Urinary bladder (tissue), 4 donors: ENCODE measurements at places on chromosomes 4 and X.
A peak's percentile ranks its signal among the peaks of the same experiment; 100 is the strongest.

GRCh38 chr4:152659806-152660205, 20.0 kb downstream of the TMEM154 start:
- DNase-seq: no peak

DNA sequence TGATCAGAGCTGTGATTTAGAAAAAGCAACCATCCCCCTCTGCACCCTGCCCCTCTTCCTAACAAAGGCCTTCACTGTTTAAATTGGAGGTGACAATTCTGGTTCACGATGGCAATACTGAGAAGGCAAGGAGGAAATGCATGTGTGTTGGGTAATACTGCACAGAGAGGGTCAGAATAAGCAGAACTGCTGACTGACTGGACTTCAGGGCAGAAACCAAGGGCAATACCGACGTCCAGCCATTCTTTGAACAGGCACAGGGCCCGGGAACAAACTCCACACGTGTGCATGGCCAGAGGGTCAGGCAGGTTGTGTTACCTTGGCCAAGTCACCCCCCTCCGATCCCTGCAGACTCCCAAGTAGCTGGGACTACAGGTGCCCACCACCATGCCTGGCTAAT, 6.0 kb downstream of the ACSL1 start:
- DNase-seq: no peak

GRCh38 chr4:184798504-184798903, 27.3 kb downstream of the ACSL1 start:
- no peak for DNase-seq

GRCh38 chr4:115293093-115293462, 179.7 kb upstream of the NDST4 start:
- DNase-seq: no peak

- no peak for DNase-seq
Measured at GRCh38 chrX:55127692-55128091, 38.9 kb downstream of the PAGE2 start.

- DNase-seq: no peak
Measured at GRCh38 chr4:4386296-4386735, 586 bp upstream of the NSG1 start.

DNA sequence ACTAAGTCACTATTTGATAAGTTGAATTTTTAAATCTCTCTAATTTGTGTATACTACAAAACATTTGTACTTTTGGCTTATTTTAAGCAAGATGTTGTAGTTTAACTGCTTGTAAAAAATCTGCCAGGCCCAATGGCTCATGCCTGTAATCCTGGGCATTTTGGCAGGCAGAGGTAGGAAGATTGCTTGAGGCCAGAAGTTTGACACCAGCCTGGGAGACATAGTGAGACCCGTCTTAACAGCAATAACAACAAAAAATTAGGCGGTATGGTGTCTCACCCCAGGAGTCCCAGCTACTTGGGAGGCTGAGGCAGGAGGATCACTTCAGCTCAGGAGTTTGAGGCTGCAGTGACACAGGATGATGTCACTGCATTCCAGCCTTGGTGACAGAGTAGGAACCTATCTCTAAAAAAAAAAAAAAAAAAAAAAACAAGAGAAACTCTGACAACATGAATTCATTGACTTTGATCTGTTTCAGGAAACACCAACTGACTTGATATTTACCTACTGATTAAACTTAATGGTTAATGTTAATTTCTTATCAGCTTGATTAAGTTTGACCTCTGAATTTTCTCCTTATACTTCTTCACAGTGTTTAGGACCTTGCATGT, 8.9 kb downstream of the FHIP1A start:
- no peak for DNase-seq

DNA sequence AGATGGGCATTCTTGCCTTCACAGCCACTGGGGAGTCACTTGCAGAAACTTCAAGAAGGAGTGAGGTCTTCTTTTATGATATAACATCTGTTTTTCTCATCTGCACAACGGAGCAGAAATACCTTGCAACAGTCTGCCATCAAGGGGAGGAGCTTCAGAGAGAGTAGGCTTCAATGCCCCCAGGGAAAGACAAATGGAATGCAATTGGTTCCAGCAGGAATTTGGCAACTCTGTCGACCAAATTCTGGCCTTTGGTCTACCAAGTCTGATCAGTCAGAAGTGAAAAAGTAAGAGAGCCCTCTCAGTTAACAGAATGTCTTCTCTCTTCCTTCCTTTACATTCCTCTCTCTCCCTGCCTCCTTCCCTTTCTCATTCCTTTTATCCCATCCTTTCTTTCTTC, 229.3 kb downstream of the IDS start:
- DNase-seq: no peak

GRCh38 chr4:165953181-165953580, 80.1 kb downstream of the TLL1 start:
- no peak for DNase-seq

- DNase-seq: no peak
Measured at GRCh38 chr4:20347531-20347930, 95.8 kb downstream of the SLIT2 start.

GRCh38 chr4:92189146-92189545, 114.6 kb upstream of the GRID2 start:
- no peak for DNase-seq

DNA sequence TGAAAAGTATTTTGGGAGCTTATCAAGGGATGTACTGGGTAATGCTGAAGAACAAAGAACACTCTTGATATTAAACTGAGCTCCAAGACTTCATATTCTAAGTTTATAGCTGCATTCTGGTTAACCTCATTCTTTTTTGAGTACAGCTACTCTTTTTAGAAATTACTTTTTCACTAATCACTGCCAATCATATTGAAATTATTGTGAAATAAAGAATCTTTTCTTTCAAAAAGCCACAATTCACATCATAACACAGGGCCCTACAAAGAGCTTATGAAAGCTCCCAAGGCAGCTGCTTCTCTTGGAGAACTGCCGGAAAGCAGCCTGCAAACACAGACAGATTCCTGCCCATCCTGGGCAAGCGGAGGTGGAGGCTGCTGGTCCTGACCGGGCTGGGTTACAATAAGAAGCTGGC, 121.4 kb downstream of the RNF150 start:
- no peak for DNase-seq

DNA sequence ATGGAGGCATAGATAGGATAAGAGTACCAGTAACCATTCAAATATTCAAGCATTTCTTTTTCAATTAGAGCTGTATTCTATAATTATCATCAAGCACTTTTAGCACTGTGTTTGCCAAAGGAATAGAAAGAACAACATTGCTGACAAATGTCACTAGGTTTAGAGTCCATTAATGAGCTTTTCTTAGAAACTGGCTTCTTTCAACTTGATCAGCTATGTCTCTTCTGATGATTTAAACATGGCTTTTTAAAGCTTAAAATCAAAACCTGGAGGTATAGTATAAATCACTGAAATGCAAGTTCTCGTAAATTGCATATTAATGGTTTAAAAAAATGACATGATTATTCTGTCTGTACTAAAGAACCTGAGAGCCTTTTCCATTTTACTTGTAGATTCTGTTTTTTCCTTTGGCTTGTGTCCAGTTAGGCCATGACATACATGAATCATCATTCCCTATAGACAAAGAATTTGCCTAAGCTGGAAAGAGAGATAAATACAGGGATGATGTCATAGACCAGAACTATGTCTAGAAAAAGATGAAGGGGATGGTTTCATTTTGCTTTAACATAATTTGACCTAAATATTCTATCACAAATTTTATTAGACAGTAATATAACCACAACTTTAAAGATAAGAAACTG, 340.1 kb upstream of the CTSO start:
- peak; percentile 59 for DNase-seq
